Activated T-helper 1 cell treated with anti-CD3 and anti-CD28 coated beads, Interleukin-12 subunit alpha, Interleukin-12 subunit beta, Interleukin-2, Interleukin-4 antibody, amounts not matched to agents 30 ng/mL and 10 ng/mL and 1 ng/mL, durations not matched to agents 14 hours and 24 hours and 36 hours (primary cell): ENCODE measurements at places on chromosomes 1 and 21. TPM values are rescaled to one million over a fixed set of nuclear protein-coding genes. Genes with fewer than 3 reads are reported as not detected.

GRCh38 chr1:203127666-203128430 is at the start of gene ADORA1:
ADORA1 (plus strand) TSS chr1:203127726; CDS start chr1:203128842, 1,116 bp downstream.
- H3K36me3 ChIP-seq, result no peaks in the 10 kb centered on the region
- H3K27me3 ChIP-seq, result peaks cover 33% of the 10 kb centered on the region
- peaks cover 7% of the 10 kb centered on the region for H3K4me1 ChIP-seq
- no peak within 1 kb of the TSS for H3K27ac ChIP-seq
- no peak for DNase-seq
- peak within 1 kb of the TSS; percentile 71 for H3K4me3 ChIP-seq

DNA sequence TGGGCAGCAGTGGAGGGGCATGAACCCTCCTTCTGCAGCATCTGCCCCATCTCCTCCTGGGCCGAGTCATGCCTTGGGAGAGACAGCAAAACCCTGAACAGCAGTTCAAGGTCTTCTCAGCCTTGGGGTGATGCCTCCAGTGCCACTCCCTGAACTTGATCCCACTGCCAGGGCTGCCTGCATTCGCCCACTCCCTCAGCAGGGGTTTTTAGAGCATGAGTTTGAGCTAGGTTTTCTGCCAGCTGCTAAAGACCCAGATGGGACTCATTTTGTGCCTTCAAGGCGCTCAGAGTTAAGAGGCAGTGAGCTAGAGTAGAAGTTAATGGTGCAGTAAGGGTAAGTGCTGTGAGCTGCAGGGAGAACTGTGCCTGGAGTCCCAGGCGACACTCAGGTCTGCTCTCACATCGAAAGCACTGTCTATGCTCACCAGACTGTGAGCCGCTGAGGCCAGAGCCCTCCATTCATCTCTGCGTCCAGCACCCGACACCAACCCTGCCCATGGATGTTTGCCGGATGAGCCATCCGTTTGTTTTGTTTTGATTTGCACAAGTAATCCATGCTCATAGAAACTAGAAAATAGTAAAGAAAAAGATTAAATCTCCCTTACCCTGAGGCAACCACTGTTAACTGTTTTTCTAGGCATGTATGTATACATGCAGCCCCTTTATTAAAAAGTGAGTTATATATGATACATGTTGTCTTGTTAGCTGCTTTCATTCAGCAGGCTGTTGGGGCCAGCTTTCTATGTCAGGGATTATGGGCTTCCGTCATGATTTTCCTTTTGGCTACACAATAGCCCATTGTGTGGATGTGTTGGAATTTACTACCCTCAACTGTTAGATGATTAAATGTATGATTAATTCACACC is 67.8 kb downstream of the VPS26C start:
- no peaks in the 10 kb centered on the region for H3K27me3 ChIP-seq
- no peak overlapping the region for H3K27ac ChIP-seq
- no peak for DNase-seq
- H3K4me3 ChIP-seq, result no peak overlapping the region
- H3K4me1 ChIP-seq, result no peaks in the 10 kb centered on the region

DNA sequence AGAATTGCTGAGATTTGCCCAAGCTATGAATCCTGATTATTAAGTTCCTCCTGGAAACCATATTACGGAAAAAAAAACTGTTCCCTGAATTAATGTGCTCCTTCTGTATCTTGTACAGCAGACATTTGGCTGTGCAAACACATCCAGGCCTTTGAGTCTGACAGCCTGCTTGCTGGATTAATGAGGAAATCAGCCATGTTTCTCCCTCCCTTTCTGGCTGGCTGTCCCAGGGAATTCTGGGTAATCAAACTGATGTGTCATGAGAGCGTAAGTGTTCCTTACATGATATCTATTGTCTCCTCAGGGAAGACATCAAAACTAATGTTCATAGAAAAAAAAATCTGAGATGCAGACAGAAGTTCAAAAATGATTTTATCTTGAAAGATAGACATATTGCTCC is 18.8 kb downstream of the PGBD5 start:
- no peak overlapping the region for H3K4me3 ChIP-seq
- H3K27ac ChIP-seq, result no peak overlapping the region
- H3K36me3 ChIP-seq, result no peaks in the 10 kb centered on the region
- peaks cover 5% of the 10 kb centered on the region for H3K27me3 ChIP-seq
- no peak for DNase-seq
- no peaks in the 10 kb centered on the region for H3K4me1 ChIP-seq

DNA sequence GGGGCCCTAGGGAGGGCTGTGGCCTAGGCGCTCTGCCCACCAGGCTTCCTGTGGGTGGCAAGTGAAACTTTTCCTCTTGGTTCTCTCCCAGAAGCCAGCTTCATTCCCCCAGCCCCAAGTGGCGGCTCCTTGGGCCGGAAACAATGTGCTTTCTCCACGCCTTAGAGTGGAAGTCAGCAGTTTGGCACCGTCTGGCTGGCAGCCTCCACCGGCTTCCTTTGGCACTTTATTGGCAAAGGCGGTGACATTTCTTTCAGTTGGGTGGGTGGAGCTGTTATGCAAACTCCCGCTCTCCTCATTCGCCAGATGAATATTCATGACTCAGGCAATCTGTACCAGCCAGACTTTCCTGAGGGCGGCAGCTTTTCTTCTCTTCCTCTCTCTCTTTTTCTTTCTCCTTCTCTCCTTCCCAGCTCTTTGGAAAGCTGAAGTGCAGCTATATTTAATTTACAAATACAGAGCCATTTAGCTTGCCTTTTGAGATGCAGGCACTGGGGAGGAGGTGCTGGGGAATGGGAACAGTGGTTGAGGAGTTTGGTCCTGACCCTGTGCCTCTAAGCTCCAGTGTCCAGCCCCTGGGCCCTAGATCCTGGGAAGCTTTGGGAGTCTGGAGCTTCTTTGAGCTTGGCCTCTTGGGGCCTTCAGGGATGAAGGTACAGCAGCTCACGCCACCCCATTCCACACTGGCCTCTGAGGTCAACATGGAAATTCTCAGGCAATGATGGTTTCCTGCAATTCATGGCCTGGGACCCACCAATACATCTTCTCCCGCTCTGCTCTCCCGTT is 67.8 kb upstream of the POU3F1 start:
- H3K27me3 ChIP-seq, result no peaks in the 10 kb centered on the region
- no peak for DNase-seq
- H3K36me3 ChIP-seq, result no peaks in the 10 kb centered on the region
- H3K4me1 ChIP-seq, result no peaks in the 10 kb centered on the region

DNA sequence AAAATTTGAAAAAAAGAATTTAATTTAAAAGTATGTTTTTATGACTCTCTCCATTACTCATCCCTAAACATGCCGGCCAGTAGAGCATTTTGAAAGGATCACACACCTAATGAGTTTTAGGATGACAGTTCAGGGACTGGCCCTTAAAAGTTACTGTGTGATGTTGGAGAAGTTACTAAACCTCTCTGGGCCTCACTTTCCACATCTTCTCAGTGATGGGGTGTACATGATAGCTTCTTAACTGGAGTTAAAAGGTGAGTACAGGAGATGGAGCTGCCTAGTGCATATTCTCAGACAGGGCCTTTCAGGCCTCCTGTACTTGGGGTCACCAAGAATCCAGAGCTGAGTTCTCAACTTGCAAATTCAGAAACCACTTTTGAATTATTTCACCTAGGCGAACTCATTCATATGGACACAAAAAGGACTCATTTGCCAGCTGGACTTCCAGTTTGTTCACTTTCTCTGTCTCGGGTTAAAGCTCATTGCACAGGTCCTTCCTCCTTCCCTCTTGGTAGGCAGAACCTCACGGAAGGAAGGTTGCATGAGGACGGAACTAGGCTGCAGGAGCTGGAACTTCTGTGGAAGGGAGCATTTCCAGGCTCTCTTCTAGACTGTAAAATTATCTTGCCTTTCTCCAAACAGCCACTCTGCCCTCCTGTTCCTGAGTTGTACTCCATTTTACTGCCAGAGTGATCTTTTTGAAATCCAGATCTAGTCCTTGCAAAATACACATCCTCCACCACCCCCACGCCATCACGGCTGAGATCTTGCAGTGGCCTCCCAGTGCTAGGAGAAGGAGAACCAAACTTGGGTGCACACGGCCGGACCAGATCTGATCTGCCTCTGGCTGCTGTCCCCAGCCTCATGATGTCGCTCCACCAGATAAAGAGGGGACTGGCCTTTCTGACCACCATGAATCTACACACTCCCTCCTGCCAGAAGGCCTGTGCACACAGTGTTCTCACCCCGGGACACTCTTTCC is 4.3 kb upstream of the SLC30A1 start:
- no peak for DNase-seq
- no peak overlapping the region for H3K27ac ChIP-seq
- peaks cover 19% of the 10 kb centered on the region for H3K4me1 ChIP-seq
- peaks cover 7% of the 10 kb centered on the region for H3K27me3 ChIP-seq

DNA sequence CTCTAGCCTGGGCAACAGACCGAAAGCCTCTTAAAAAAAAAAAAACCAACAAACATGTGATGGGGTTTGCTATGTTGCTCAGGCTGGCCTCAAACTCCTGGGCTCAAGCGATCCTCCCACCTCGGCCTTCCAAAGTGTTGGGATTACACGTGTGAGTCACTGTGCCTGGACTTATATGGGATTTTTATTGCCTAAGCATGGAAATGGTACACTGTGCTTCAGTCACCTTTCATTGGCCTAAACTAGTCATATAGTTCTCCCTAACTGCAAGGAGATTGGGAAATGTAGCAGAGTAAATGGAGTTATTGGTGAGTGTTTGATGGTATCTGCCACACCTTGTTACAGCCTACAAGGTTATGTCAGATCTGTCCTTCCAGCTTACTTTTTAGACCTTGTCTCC is 17.2 kb upstream of the MEF2D start:
- no peaks in the 10 kb centered on the region for H3K36me3 ChIP-seq
- H3K27me3 ChIP-seq, result no peaks in the 10 kb centered on the region
- no peak overlapping the region for H3K27ac ChIP-seq
- H3K4me1 ChIP-seq, result no peaks in the 10 kb centered on the region
- DNase-seq, result no peak
- H3K4me3 ChIP-seq, result no peak overlapping the region

DNA sequence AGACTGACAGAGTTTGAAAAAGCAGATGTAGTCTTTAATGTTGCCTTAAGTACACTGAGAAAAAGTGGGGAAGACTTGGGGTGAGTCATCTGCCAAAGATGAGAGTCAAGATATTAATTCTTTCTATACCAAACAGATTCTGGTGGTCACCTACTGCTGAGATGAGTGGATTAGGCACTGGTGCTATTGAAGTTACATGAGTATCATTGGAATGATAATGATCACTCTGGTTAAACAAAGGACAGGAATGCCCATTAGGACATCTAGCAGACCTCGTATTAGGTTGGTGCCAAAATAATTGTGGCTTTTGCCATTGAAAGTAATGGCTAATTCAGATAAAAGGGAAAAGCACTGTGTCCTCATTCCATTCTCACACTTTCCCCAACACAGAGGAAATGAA is 1588.9 kb downstream of the KCNT2 start:
- H3K27ac ChIP-seq, result no peak overlapping the region
- H3K4me1 ChIP-seq, result no peaks in the 10 kb centered on the region
- no peak for DNase-seq
- H3K4me3 ChIP-seq, result no peak overlapping the region

GRCh38 chr1:67285780-67286488 is 21.7 kb upstream of the IL12RB2 start:
- H3K4me1 ChIP-seq, result peaks cover 61% of the 10 kb centered on the region
- DNase-seq, result no peak
- H3K27ac ChIP-seq, result peak overlapping the region; percentile 79
- H3K4me3 ChIP-seq, result peak overlapping the region; percentile 5

GRCh38 chr1:20728371-20729154 is 3.9 kb downstream of the SH2D5 start:
- DNase-seq, result no peak
- H3K4me1 ChIP-seq, result peaks cover 17% of the 10 kb centered on the region
- no peak overlapping the region for H3K4me3 ChIP-seq
- peaks cover 27% of the 10 kb centered on the region for H3K27me3 ChIP-seq

DNA sequence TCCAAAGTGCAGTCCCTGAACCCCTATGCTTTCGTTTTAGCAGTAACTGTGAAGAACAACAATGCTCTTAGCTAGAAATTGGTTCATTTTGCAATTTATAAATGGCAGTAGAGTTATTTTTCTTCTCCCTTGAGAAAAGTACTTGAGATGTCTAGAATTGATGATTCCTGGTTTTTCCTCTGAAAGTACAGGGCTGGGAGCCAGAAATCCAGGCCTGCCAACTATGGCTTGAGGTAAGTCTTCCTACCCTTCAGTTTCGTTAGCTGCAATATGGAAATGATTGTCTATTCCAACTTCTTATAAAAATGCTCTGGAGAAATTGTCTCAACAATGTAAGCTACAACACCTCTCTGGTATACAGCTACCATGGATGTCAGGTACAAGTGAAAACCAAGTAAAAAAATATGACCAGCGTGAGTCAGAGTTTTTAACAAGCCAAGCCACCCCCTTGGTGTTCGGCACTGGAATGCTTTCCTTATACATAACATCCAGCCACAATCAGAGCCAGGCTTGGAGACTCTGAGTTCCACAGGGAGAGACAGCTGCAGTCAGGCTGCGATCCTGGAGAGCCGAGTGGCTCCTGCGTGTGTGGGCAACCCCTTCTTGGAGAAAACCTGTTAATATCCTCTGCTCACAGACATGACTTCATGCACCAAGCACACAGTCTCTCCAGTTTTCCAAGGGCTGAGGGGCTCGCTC is 22.0 kb downstream of the TSPAN2 start:
- H3K27ac ChIP-seq, result no peak overlapping the region
- no peak for DNase-seq
- H3K4me3 ChIP-seq, result no peak overlapping the region
- H3K36me3 ChIP-seq, result no peaks in the 10 kb centered on the region
- no peaks in the 10 kb centered on the region for H3K27me3 ChIP-seq

- H3K36me3 ChIP-seq, result no peaks in the 10 kb centered on the region
- no peaks in the 10 kb centered on the region for H3K4me1 ChIP-seq
- DNase-seq, result no peak
- H3K4me3 ChIP-seq, result no peak overlapping the region
Measured at GRCh38 chr1:53572065-53572814, 113.0 kb downstream of the DMRTB1 start.

The MTARC2 gene
- not detected in 2 replicates for total RNA-seq

The KRTAP12-2 gene
- total RNA-seq, result not detected in 2 replicates

The TMEM52 gene
- 0.99 and 1.5 TPM in 2 replicates for total RNA-seq

The CLDN17 gene
- total RNA-seq, result not detected in 2 replicates

The MRPL37 gene
- 145 and 150 TPM in 2 replicates for total RNA-seq

The RNPC3 gene
- total RNA-seq, result 17.1 and 20.6 TPM in 2 replicates

The HSD3B2 gene
- total RNA-seq, result not detected in 2 replicates
